ENCODE measurements at places on chromosomes 2 and 18.
A peak's percentile ranks its signal among the peaks of the same experiment; 100 is the strongest.

DNA sequence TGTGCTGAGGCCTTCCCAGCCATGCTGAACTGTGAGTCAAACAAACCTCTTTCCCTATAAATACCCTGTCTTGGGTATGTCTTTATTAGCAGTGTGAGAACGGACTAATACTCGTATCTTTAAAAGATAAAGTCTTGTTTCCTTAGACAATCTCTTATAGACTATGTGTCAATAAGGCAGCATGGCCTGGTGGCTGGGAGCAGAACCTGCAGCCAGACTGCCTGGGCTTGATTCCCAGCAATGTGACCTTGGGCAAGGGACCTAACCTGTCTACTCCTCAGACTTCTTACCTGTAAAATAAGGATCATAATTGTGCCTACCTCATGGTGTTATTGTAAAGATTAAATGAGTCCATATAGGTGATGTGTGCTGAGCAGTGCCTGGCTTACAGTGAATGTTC, 198.7 kb downstream of the CDH20 start:
- no peak for DNase-seq

GRCh38 chr2:43294973-43295603, 68.7 kb upstream of the ZFP36L2 start:
- DNase-seq: no peak

DNA sequence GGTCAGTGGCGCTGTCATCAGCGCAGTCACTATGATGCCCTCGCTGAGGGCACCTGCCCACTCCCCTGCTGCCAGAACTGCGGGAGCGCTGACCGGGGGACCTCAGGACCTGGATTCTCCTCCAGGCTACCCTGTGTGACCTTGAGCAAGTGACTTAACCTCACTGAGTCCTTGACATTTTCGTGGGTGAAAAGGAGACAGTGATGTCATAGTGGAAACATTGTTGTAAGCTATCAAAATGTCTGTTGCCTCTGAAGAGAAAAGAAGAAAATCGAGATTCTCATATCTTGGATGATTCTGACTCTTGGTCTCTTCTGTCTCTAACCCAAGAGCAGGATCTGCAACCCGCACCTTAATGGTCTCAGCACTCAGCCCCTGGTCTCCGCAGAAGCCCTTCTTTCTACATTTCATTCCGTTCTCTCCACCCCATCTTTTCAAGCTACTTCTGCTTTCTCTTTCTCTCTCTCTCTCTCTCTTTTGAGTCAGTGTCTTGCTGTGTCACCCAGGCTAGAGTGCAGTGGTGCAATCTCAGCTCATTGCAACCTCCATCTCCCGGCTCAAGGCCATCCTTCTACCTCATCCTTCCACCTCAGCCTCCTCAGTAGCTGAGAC, 978 bp upstream of the TUBA4A start:
- DNase-seq: no peak

DNA sequence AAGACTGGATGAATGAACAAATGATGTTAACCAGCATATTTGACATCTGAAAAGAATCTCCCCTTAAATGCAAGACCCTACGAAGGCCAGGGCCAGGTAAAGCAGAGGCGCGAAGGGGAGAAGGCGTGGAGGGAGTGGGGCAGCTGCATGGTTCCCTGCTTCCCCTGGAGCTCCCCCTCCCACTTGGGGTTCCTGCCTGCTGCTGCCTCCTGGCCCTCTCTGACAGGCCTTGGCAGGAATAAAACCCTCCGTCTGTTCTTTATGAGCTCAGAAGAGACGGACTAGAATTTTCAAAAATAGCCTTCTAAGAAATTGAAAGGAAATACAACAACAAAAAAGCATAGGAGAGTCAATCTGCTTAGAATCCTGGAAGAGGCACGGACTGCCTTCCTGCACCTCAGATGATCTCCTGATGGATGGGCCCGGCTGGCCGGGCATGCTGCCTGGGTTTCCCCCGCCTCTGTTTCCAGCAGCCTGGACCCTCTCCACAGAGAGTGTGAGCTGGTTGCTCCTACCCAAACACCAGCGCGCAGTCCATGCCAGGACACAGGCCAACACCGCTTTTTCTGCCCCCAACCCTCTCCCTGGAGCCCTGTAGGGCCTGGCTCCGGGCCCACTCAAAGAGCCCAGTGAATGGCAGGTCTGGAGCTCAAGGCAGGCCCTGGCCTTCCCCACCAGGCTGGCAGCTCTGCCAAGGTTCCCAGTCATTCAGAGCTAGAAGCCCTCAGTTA, 23.9 kb downstream of the CFAP65 start:
- DNase-seq: no peak

GRCh38 chr2:8835279-8835678, 2.1 kb downstream of the KIDINS220 start:
- DNase-seq: no peak

GRCh38 chr2:8889978-8890377, 52.6 kb upstream of the KIDINS220 start:
- no peak for DNase-seq

GRCh38 chr18:13374096-13374467, 155.5 kb downstream of the LDLRAD4 start:
- DNase-seq: no peak

- DNase-seq: no peak
Measured at GRCh38 chr2:74843899-74844298, 10.0 kb downstream of the HK2 start.

DNA sequence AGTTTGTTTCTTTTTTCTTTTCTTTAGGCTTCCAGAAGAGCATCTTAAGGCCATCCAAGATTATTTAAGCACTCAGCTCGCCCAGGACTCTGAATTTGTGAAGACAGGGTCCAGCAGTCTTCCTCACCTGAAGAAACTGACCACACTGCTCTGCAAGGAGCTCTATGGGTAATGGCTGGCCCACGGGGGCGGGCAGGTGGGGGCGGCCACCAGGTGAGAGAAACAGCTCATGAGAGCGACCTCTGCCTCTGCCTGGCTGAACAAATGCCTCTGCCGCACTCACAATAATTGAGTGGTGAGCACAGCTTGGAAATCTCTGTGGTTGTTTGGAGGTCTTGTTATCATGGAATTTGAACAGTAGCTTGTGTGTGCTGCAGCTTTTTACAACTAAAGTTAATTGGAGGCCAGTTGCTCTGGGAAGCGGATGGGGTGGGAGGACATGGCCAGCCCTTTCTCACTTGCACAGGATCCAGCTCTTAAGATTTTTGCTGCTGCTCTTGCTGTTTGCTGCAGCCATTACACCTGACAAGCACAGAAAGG, 70.4 kb downstream of the INPP5D start:
- no peak for DNase-seq

- no peak for DNase-seq
Measured at GRCh38 chr2:117918608-117919007, 95.3 kb downstream of the CCDC93 start.

DNA sequence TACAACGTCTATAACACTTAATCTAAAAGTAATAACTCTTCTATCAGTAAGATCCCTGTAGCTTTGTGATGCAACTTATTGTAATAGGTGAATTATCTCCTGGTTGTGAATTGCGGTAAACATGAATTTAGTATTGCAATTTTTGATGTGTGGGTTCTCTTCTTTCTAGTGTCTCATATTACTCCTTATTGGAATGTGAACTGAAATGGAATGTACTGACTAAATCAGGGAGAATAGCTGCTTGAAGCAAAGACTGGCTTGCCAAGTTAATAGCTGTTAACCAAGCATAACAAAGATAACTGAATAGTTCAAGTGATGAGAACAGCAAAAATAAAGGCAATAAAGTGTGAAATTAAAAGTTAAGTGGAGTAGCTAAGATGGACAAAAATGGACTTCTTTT, 60.5 kb upstream of the TFPI start:
- no peak for DNase-seq

DNA sequence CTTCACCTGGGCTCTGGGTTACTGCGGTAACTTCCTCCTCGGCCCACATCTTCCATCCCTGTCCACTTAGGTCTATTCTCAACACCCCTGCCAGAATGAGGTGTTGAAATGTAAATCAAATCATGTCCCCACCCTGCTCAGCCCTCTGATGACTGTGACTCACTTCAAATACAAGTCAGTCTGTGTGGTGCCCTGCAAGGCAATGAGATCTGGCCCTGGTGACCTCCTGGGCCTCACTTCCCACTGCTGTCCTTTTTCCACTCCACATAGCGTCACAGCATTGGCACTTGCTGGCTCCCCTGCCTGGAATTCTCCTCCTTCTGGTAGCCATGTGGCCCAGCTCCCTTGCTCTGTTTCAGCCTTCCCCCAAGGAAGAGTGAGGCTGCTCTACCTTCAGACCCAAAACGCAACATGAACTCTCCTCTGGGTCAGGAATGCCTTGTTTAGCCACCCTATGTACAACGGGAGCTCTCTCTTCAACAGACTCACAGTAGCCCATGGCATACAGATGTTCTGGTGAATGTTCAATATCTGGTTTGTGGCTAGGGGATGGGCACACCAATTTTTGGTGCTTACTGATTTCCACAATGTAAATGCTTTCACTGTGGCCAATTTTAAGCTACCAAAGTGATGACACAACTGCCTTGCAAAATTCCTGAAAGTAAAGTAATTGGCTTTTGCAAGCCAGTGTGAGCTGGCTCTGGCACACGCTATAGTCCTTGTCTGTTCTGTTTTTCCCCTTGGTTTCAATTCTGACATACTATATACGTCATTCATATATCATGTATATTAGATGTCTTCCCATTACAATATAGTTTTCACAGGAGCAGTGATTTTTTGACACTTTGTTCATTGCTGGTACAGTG, 550.3 kb upstream of the HS6ST1 start:
- peak; percentile 15 for DNase-seq

DNA sequence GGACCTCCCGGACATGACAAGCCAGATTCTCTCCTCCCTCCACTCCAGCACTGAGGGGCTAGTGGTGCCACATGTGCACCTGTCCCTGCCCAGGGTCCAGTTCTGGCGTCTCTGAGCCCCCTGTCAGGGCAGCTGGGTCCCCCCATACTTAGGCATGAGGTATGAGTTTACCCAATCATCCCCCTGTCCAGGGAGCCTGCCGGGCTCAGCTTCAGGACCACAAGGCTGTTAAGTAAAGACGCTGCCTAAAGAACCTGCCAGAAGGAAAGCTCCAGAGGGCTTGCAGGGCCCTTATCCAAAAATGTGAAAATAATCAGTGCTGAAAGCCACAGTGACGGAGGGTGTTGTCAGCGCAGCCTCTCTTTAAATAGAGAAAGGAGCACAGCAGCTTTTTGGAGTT, 40.0 kb downstream of the SH3BP4 start:
- no peak for DNase-seq

DNA sequence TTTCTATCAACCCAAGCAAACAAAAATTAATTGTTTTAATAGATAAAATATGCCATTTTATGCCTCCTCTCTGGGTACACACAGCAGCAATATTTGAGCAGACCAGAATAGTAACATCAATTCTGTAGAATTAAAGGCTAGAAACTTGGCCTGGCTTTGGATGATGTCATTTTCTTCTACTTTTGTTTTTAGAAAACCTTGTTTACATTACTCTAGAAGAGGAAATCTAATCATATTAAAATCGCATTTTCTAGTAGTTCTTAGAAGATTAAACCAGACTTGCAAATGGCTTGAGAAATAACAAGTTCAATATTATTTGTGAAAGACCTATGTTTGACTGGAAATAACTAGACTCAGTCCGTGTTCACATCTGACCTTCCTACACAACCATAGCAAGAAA, 102.3 kb upstream of the RFX8 start:
- DNase-seq: no peak

- no peak for DNase-seq
Measured at GRCh38 chr2:3669656-3670055, 11.7 kb downstream of the ALLC start.

GRCh38 chr2:205130111-205130829, 552.0 kb upstream of the NRP2 start:
- DNase-seq: no peak

DNA sequence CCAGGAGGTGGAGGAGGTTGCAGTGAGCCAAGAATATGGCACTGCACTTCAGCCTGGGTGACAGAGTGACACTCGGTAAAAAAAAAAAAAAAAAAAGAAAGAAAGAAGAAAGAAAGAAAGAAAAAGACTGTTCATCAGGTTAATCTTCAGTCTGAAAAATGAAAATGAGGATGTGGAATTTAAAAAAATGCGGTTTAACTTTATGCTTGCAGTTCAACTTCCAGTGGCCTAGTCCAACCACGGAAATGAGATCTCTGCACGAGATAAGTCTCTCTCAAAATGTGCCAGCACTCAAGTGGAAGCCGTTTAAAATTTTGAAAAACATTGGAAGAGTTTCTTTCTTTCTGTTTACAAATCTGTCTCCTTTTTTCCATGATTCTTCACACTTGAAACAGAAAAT, 112.1 kb downstream of the DOCK10 start:
- DNase-seq: no peak

GRCh38 chr2:137049518-137049917, 284.2 kb downstream of the THSD7B start:
- DNase-seq: no peak

- DNase-seq: no peak
Measured at GRCh38 chr2:44167311-44167907, 1.3 kb upstream of the PPM1B start.

GRCh38 chr2:219878516-219878915, 251.1 kb downstream of the SLC4A3 start:
- DNase-seq: no peak

DNA sequence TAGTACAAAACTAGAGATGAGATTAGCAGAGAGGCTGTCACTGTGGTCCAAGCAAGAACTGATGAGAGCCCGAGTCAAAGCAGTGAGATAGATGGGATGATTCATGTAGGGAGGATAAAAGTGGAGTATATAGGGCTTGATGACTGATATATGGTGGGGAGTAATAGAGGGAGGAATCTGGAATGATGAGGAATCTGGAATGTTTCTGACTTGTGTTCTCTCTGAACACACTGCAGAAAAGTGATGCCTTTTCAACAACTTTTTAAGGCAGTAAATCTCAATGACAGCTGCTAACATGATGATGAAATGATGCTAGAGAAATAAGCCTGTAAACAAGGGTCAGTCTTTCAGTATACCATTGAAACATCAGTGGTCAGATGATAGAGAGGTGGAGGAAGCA, 143.5 kb upstream of the SP5 start:
- no peak for DNase-seq

- DNase-seq: no peak
Measured at GRCh38 chr18:79558933-79559416, 120.6 kb upstream of the CTDP1 start.

DNA sequence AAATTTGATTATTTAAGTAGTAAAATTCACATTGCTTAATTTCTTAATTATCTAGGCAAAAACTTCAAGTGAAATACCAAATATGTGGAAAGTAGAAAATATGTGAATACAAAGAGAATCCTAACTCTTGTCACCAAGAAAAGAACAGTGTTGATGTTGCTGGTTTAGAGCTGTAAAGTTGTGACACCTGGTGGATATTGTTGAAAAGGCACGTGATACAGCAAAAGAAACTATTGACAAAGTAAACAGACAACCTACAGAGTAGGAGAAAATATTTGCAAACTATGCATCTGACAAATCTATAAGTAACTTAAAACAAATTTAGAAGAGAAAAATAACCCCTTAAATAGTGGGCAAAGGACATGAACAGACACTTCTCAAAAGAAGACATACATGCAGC, 25.6 kb upstream of the ZC3H15 start:
- DNase-seq: no peak

Measured in RWPE1 (cell line).